Amygdala (tissue), 56 donors: ENCODE measurements at places on chromosomes 4 and X.

- DNase-seq: no peak
These were observed 41.4 kb upstream of the CXCL13 start for GRCh38 chr4:77564231-77564630.

DNA sequence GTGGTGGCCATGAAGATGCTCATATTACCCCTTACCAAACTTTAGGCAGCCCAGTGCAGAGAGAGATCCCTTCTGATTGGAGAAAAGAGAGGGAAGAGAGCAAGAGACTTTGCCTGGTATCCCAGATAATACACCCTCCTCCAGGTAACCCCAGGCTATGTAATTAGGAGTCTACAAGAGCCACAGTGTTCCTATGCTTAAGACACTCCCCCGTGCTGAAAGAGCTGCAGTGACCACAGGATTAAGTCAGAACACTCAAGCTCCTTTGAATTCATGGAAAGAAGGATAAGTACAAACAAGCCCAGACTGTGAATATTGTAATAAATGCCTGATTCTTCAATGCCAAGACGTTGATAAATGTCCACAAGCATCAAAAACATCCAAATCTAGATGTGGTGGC, 41.4 kb downstream of the PABPC4L start:
- no peak for DNase-seq

- no peak for DNase-seq
These were observed 48.9 kb downstream of the TBC1D9 start for GRCh38 chr4:140707325-140707724.

GRCh38 chrX:110317061-110317819, 645 bp downstream of the AMMECR1 start:
- DNase-seq: peak; percentile 25

DNA sequence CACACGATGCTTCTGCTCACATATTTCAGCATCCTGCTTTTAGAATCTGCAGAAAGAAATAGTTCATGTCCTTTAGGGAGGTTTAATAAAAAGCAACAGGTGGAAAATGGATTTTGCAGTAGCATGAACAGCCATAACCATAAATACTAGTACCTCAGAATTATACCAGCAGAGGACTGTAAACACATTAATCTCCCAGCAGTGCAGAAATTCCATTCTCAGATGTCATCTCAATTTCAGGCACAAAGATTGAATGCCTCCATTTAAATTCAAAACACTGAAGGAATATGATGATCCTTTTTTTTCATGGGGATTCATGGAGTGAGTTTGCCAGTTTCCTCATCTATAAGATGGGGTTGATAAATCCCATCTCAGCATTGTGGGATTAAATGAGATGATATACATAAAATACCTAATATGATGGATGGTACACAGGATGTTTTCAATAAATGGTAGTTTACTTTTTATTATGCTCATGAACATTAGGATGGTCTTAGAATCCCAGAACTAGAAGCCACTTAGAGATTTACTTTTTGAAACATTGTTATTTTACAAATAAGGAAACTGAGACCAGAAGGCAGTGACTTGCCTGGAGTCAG, 566 bp upstream of the LIMCH1 start:
- no peak for DNase-seq

- DNase-seq: no peak
These were observed 71.4 kb downstream of the TSC22D3 start for GRCh38 chrX:107704181-107704580.

- no peak for DNase-seq
These were observed 83.8 kb upstream of the CLCN4 start for GRCh38 chrX:10072786-10073568.
